Renal pelvis (tissue), 12 donors: ENCODE measurements at places on chromosomes 6 and 20.

- DNase-seq: no peak
Measured at GRCh38 chr20:1674361-1674760, 16.8 kb upstream of the SIRPG start.

DNA sequence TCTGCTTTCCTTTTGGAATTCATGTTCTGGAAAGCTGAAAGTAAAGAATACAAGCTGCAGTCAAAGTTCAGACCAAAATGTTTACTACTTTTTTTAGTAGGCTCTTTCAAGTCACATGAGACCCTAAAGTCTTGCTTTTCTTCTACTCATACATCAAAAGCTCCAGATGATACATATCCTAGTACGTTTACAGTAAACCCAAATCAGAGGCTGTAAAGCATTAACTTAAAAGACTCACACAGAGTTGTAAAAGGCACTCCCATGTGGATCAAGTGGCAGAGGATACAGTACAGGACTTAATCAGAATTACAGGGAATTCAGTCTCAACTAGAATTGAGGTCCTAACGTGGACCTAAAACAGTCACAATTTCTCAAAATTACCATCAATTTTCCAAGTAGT, 40.7 kb downstream of the STK38 start:
- peak; percentile 28 for DNase-seq

DNA sequence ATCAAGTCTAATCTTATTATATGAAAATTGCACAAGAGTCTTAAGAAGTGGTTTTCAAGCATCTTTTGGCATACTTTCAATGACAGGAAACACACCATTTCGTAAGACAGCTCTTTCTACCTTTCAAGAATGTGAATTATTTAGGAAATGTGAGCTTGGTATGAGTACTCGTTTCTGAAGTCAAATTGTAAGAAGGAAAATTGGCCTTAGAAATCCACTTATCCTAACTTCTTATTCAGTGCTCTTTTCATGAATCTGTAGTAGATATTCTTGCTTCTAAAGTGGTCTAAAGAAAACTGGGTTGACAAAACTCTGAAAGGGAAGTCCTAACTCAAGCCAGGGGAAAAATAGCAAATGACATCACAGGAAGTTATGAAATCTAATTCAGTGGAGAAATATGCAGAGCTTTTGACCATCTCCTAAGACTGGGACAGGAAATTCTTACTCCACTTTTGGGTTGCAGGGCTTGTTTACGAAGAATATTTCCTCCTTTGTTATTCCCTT, 38.5 kb upstream of the OGFRL1 start:
- DNase-seq: no peak

DNA sequence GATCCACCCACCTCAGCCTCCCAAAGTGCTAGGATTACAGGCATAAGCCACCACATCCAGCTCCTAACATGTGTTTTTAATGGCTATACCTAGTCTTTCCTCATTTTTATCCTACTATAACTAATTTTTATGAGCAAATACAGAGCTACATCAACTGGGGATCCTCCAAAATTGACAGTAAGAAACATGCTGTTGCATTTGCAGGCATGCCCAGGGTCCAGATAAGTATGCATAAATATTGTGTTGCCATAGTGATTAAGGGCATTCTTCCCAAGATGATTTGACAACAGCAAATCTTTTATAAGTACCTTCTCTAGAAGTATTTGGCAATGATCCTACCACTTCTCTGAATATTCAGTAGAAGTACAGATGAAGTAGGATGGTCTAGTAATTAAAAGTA, 41.9 kb upstream of the MOXD1 start:
- no peak for DNase-seq

GRCh38 chr6:106511288-106512047, 117.8 kb downstream of the RTN4IP1 start:
- no peak for DNase-seq

- DNase-seq: no peak
Measured at GRCh38 chr6:38549180-38549579, 90.5 kb downstream of the BTBD9 start.

DNA sequence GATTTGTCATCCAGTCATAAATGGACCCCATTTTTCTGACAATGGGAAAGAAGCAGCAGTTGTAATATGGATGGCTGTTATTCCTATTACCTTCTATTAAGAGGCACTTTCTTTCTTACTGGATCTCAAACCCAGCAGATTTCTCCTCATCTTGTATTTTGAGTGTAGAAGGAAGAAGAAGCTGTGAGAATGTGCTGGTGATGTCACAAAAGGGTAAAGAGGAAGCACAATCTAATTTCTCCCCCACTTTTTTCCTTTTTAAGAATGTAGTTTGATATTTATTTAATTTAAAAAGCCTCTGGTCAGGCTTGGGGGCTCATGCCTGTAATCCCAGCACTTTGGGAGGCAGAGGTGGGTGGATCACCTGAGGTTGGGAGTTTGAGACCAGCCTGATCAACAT, 100.0 kb upstream of the JARID2 start:
- DNase-seq: no peak

- DNase-seq: no peak
Measured at GRCh38 chr20:6707321-6707831, 60.1 kb upstream of the BMP2 start.

GRCh38 chr6:2450546-2450945, 205.1 kb upstream of the GMDS start:
- no peak for DNase-seq

DNA sequence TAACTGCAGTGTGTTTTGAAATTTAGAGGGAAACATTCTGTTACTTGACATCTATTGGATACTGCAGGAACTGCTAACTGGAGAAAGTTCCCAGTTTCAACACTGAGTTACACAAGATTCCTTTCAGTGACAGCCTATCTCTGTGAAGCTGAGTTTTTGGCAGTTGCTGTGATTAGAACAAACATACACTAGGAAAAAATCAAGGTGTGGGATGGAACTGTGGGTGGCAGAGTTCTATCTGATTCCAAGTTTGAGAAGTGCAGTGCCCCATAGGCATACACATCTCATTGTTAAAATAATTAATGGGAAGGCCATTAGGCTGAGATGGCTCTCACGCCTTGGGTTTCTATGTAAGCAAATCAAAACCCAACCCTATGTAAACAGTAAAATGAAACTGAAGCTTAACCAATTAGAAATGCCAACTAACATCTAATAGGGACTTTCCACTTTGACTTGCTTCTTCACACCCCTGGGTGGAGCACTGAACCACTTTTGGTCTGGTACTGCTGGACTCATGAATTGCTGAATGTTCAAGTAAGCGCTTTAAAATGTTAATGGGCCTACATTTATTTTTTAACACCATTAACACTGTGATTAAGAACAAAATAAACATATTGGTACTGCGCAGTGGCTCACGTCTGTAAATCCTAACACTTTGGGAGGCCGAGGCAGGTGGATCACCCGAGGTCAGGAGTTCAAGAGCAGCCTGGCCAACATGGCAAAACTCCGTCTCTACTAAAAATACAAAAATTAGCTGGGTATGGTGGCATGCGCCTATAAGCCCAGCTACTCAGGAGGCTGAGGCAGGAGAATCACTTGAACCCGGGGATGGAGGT, 55.2 kb upstream of the TBC1D7 start:
- peak; percentile 66 for DNase-seq

DNA sequence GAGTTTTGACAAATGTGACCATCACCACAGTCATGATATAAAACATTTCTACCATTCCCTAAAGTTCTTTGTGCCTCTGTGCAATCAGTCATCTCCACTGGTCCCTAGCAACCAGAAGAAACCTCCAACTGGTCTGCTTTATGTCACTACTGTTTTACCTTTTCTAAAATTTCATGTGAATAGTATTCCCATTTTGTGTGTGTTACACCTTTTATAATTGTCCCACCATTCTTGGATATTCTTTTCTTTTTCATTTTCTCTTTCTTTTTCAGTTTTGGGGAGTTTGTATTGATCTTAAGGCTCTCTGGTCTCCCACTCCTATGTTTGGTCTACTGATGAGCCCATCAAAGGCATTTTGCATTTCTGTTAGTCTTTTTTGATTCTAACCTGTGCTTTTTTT, 95.4 kb downstream of the NCOA3 start:
- no peak for DNase-seq

GRCh38 chr20:46232539-46232938, 75.8 kb downstream of the CDH22 start:
- DNase-seq: no peak

DNA sequence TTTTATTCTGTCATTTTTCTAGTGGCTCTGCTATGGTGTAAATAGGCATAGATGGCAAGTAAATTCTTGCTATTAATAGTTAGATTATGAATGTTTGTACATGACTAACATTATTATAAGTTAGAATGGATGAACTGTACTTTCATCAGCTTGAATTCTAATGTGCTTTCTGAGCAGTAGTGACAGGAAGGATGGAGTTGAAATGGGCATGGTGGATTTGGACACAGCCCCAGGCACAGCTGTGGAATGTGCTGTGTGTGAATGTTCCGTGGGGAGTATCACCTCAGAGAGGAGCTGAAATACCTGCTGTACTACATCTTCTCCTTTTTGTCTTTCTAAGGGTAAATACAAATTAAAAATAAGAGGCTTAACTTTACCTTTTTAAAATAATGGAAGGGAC, 66.8 kb downstream of the FBXO5 start:
- no peak for DNase-seq

DNA sequence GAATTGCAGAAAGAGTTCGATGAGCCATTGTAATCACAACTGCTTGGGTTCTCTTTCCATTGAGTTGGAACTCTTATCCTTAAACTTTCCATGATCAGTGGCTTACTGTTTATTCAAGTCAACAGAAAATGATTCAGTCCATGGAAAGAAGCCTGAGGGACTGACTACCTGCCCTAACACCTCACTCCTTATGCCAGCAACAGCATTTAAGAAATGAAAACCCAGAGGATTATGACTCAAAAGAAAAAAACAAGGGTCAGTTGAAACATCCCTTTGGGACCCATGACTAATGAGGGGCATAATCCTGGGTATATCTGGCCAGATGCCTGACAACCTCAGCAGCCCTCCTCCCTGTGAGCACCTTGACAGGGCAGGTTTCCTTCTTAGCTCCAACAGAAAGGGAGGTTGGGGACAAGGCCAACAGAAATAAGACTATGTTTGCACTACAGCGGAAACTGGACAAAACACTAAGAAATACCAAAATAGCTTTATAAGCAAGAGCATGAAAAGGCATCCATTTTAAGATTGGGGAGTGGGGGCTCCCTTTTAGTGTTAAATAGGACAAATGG, 106.7 kb downstream of the MAP3K5 start:
- no peak for DNase-seq

DNA sequence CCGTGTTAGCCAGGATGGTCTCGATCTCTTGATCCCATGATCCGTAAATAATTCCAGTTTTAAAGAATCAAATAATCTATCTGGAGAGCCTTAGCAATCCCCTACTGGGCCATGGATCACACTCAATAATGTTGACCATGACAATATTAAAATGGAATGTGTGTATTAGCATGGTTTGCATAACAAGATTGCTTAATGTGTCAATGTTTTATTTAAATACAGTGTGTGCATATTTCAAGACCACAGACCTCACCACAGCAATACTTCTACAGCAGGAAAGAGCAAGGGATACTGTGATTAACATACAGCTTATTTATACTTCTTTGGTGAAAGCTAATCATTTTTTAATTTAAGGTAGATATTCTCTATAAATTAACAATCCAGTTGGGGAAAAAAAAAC, 470.4 kb downstream of the TFAP2B start:
- no peak for DNase-seq

DNA sequence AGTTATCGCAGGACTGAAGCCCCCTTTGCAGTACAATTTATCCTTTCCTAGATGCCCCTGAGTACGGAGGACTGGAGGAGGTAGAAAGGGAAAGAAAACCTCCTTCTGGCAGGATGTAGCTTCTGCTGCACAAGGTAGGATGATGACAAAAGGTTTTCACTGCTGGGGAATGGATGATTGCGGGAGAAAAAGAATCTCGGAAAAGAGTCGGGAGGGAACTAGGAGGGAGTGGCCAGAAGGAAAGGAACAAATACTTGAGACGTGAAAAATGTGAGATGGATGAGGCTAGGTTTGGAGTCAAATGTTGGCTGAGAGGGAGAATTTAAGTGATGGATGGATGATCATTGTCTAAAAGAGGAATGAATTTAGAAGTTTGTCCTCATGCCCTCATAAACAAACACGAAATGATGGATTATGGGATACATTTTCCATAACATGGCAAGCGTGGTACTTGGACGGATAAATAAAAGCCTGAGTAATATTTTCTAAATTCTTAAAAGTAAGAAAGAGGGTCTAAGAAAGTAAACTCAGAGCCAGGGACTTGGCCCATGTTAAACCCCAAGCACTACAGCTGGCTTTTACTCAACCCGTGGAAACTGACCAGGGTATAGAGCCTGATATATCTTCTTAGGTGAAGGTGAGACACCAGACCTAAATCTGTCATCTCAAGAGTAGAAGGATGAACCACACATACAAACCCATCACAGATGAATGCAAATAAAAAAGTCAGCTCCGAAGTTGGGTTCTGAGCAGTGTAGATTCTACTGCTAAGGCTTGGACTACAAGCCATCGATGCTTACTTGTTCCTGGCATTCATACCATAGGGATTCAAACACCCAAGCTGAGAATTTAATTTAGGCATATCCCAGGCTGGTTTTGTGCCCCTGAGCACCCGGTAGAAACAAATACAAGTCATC, 72.4 kb downstream of the HFE start:
- peak; percentile 49 for DNase-seq

DNA sequence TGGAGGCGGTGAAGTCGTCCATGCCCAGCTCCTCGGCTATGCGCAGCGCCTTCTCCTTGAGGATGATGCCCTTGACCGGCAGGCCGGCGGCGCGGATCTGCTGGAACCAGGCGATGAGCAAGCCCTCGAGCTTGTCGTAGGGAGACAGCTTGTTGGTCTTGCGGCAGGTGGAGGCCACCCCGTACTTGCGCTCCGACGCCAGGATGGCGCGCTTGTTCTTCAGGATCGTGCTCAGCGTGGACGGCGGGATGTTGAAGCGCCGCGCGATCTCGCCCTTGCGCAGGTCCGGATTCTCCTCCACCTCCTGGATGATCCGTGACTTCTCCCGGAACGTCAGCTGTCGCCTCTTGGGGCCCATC, 435 bp downstream of the CENPB start:
- no peak for DNase-seq

DNA sequence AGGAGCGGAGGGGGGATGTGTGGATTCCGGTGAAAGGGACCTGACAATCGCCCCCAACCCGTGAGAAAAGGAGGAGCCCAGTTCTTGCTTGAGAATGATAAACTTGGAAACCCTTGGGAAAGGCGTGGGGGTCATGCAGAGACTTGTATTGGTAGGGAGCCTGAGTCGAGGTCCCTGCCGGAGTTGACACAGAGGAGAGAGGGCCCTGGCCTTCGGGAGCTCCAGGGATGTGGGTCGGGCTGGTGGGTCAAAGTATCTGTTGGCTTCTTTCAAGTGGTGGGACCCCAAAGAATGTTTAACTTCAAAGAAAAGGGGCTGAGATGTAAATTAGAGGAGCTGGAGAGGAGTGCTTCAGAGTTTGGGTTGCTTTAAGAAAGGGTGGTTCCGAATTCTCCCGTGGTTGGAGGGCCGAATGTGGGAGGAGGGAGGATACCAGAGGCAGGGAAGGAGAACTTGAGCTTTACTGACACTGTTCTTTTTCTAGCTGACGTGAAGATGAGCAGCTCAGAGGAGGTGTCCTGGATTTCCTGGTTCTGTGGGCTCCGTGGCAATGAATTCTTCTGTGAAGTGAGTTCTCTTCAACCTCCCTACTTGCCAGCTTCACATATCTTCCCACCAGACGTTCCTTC, 571 bp downstream of the CSNK2B start:
- DNase-seq: peak; percentile 34

- DNase-seq: no peak
Measured at GRCh38 chr20:63578224-63579016, 4.4 kb upstream of the HELZ2 start.
